ENCODE measurements at places on chromosomes 4 and X.
A peak's percentile ranks its signal among the peaks of the same experiment; 100 is the strongest.

DNA sequence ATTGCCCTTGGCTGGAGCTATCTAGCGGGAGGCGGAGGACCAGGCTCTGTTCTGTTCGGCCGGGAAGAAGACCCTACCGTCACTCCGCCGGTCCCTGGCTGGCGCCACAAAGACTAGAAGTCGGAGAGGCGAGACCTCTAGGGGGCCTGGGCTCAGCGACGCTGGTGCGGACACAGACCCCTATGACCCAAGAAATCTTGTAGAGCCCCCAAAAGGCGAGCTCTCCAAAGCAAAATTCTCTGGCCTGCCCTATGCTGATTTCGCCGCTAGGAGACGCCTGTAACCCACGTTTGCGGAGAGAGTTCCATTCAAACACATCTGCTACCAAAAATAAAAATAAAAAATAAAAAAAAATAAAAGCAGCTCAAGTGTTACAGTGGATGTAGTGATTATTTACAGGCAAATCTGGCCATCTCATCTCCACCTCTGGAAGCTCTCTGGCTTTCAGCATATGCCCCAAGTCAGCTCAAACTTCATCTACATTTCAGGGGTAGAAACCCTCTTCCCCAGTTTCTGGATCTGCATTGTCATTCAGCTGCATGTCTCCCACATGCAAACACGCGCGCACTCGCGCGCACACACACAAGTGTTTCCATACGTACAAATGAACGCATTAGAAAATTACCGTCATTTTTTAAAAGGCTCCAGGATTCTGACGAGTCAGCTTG lies 2.4 kb upstream of the PCDH10 start:
- no peak for DNase-seq

- DNase-seq = no peak
Measured at GRCh38 chrX:15943391-15943790, 88.8 kb upstream of the AP1S2 start.

DNA sequence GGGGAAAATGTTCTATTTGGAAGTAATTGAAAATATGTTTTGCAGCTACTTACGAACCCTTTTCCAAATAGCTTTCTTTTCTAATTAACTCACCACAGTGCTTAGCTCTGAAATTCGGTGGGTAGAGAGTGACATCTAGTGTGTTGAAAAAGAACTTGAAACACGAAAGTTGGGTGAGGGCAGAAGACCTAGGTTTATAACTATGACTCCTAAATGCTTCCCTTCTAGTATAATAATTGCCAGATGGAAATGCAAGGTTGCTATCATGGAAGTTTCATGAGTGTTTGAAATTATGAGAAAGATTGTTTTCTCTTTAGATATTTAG lies 77.3 kb upstream of the NOCT start:
- DNase-seq = no peak

GRCh38 chr4:39698424-39699009 lies 581 bp downstream of the UBE2K start:
- DNase-seq = peak; percentile 31

DNA sequence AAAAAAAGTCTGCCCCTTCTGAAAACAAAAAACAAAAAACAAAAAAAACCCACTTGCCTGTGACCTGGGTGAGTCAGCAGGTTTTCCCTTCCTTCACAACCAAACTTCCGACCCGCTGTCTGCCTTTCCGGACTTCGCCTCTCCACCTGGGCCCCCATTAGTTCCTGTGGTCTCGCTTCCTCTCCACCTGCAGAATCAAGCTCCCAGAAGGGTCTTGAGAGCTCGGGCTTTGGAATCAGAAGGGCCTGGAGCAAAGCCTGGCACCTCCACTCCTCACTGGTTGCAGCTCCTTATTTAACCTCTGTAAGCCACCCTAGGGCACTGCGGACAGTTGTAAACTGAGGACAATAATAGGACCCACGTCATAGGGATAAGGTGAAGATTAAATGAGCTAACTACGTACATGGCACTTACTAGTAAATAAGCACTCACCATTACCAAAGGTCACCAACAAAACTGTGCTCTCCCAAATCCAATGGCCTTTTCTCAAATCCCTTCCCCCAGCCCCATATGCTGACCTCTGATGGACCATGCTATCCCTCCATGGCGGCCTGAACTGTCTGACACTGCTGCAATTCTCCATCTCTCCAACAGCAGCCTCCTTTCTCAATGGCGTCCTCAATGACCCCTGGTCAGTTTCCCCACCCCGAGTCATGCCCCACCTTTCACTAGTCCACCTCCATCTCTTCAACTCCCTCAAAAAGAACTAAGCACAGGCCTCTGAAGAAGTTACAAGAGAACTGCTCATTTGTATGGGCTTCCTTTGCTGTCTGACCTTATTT lies 64.2 kb downstream of the IRF2 start:
- peak; percentile 19 for DNase-seq

- no peak for DNase-seq
Measured at GRCh38 chrX:48800574-48801279, 1.1 kb upstream of the HDAC6 start.

GRCh38 chrX:84165711-84166110 lies 22.3 kb downstream of the RPS6KA6 start:
- no peak for DNase-seq

GRCh38 chrX:15343075-15343476 lies 7.8 kb upstream of the PIGA start:
- DNase-seq = no peak

GRCh38 chr4:7377223-7377865 lies 57.4 kb downstream of the PSAPL1 start:
- DNase-seq = no peak

- DNase-seq = no peak
Measured at GRCh38 chrX:54747733-54748393, 50.2 kb downstream of the ITIH6 start.

DNA sequence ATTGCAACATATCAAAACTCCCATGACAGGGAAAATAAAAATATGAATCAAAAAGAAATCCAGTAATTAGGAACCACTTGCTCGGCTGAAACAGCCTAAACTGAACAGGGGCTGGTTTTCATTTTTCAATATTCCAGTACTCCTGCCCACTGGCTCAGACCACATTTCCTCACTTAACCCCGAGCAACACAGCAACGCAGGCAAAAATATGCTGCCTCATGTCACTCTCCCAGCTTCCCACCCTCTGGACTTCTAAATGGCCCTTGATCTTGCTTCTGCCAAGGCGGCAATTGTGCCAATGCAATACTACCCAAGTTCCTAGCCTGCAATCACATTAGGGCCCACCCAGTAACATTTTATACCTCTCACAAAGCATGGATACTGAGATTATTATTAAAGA lies 30.6 kb downstream of the USP46 start:
- DNase-seq = no peak

DNA sequence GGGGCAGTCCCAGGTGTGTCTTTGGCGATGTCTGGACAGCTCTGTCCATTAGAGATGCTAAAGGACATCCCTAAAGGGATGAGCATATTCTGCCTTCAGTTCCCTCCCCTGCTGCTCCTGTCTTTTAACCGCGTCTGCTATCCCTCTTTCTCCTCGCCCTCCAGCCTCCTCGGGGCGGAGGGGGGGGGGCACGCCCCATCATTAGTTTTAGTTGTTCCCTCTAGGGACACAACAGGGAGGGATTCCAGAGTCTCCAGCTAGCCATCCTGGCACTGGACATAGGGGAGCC lies 1.1 kb downstream of the MSL3 start:
- no peak for DNase-seq

DNA sequence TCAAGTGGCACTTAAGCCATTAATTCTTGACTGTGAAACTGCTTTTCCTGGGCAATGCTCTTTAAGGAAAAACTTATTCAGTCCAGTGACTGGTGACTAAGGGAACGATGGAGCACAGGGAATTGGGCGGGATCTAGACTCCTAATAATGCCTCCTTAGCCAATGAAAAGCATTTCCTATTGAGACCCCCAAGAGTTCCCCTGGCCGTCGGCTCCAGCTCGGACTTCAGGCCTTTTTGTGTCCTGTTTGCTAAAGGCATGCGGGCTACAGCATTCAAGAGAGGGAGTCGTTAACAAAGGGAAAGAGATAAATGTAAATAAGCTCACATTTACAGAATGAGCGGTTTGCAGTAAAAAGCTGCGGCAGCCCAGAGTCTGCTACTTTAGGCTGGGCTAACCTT lies at the start of gene LPAR4:
TSS of gene LPAR4 (plus strand) at position 232 of the 400 bp plus-strand sequence. CDS start 7,150 bp downstream, outside the sequence.
- DNase-seq = no peak

DNA sequence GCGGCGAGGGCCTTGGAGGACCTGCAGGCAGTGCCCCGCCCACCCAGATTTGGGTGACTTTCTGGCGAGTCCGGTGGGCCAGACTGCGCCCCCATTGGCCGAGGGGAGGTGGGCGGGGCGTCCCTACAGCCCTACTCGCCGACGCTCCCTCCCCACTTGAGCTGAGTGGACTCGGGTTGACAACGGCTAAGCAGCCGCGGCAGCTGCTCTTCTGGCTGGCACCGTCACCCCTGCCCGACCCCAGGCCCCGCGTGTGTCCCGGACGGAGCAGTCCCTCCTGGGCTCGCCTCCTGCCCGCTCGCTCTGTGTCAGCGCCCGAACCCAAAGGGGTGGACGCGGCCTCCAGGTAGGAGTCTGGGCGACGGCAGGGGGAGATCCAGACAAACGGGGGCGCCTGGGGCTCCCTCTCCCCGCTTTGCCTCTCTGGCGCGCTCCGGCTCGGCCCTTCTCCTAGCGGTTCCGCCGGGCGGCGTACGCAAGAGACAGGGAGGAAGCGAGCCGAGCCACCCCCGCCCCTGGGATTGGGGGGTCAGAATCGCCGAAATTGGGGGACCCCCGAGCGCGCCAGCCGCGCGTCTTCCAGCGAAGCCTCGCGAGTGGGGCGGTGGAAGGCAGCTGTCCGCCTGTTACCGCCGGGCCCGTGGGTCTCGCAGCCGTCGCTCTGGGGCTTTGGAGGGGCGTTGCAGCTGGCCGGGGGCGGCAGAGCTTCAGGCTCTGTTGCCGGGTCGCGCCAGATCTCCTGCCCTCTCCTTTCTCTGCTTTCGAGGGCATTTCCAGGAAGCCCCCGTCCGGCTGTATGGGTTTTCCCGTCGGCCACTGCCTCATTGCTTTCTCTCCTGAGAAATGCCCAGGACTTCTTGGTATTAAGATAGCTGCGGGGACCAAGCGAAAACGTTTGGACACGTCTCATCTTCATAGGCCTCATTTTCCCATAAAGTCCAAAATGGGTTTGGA lies 46.3 kb downstream of the STARD8 start:
- no peak for DNase-seq

GRCh38 chr4:160709546-160709945 lies 1454.3 kb downstream of the FSTL5 start:
- no peak for DNase-seq

- DNase-seq = no peak
Measured at GRCh38 chrX:46575991-46576392, 2.4 kb downstream of the CHST7 start.

GRCh38 chrX:55088795-55089489 lies at the start of gene PAGE2:
TSS of gene PAGE2 (plus strand) at chrX:55089018. CDS start at chrX:55090021, 1,003 bp downstream.
- DNase-seq = no peak

DNA sequence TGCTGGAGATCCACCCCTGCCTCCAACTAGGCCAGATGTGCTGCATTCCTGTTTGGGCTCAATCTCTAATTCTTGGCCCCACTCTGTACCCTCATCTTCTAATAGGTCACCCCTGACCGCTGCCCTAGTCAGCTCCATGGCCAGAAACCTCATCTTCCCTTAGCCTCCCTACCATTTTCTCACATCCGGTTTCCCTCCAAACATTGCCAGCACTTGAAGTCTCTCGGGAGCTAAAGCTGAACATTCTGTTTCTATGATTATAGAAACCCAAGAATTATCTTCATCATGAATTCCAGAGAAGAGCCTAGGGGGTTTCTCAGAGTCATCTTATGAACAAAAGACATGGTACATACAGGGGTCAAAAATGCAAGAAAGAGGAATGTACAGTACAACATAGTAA lies 179.7 kb downstream of the AMELX start:
- DNase-seq = no peak
